Mesendoderm (in vitro differentiated cells): ENCODE measurements at places on chromosomes 1 and 21.
A peak's percentile ranks its signal among the peaks of the same experiment; 100 is the strongest.

DNA sequence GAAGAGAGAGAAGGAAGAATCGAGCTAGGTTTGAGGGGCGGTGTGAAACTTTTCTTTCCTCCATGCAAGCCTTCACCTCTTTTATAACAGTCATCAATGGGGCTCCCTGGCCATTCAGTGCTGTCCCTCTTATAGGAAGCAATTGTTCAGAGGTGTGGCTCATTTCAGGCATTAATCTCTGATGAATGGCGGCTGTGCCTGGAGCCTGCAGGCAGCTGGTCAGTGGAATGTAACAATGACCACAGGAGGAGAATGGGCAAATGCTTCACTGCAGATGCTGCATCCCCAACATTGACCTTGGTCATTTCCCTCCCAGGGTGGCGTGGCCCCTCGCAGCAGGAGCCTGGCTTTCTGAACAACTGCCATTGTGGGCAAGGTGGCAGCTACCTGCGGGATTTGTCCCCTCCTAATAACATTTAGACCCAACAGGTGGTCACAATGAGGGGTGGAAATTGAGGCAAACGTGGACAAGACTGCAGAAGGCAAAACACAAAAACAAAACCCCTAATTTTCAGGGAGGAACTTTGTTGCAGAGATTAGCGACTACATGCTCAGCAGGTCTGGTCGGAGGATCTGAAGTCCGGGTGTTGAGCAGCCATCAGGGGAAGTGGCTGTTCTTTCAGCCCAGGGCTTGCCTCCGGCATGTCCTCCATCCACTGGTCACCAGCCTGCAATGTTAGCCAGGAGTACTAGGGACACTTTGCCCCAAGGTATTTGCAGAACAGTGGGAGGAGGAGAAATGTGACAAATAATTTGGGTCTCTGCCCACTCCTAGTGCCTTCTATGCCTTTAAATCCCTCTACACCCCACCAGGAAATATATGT is 97.3 kb upstream of the PAXBP1 start:
- H3K27ac ChIP-seq = no peak overlapping the region
- H3K36me3 ChIP-seq = no peaks in the 10 kb centered on the region
- H3K27me3 ChIP-seq = no peaks in the 10 kb centered on the region
- DNase-seq = no peak

DNA sequence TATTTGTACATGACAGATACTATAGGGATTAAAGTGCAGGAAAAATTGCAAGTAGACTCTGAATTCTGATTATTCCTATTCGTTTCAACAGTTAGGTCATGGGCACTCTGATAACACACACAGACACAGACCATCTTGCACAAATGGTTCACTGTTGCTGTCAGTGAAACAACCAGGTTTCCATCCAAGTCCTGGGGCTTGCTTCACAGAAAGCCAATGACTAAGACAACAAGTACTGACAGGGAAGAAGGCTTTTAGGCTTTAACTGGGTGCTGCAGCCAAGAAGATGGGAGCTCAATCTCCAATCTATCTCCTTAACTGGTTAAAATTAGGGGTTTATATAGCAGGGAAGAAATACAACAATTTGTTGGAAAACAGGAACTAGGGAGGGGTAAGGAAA is 57.6 kb downstream of the RIMS3 start:
- H3K27me3 ChIP-seq = no peaks in the 10 kb centered on the region
- H3K27ac ChIP-seq = no peak overlapping the region
- no peak for DNase-seq
- no peaks in the 10 kb centered on the region for H3K36me3 ChIP-seq
- H3K4me1 ChIP-seq = no peaks in the 10 kb centered on the region

GRCh38 chr1:54803761-54804470 is 2.8 kb upstream of the TTC22 start:
- no peaks in the 10 kb centered on the region for H3K36me3 ChIP-seq
- no peaks in the 10 kb centered on the region for H3K4me1 ChIP-seq
- no peak overlapping the region for H3K27ac ChIP-seq
- no peak overlapping the region for H3K4me3 ChIP-seq
- no peak for DNase-seq

DNA sequence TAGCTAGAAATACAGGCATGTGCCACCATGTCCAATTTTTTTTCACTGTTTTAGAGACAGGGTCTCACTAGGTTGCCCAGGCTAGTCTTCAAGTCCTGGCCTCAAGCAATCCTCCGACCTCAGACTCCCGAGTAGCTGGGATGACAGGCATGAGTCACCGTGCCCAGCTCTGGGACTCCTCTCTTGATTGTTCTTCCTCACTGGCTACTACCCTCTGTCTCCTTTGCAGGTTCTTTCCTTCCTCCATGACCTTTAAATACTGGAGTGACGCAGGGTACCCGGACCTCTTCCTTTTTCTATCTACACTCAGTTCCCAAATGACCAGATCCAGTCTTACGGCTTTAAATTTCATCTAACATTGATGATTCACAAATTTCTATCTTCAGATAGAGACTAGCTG is 34.9 kb downstream of the ASH1L start:
- no peaks in the 10 kb centered on the region for H3K27me3 ChIP-seq
- H3K4me1 ChIP-seq = no peaks in the 10 kb centered on the region
- H3K36me3 ChIP-seq = no peaks in the 10 kb centered on the region
- no peak overlapping the region for H3K4me3 ChIP-seq
- no peak overlapping the region for H3K27ac ChIP-seq

DNA sequence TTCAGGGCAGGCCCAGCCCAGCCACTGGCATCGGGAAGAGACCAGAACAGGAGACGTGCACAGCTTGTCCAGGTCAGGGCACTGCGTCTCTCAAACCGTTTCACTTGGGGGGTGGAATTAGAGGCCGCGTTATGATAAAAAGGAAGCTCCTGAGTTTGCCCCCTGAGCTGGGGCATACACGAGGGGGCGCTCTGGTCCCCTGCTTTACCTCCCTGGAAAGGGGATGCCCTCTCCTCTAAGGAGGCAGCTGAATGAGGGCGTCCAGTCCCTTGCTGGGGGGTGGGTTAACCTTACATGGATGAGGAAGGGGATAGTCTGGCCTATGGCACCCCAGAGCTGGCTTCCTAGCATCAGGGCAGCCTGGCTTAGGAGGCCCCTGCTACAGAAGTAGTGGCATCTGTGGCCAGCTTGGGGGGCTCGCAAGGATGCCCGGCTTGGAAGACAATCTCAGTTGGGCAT is 2.3 kb downstream of the MYOG start:
- no peaks in the 10 kb centered on the region for H3K27me3 ChIP-seq
- H3K27ac ChIP-seq = no peak overlapping the region
- H3K36me3 ChIP-seq = no peaks in the 10 kb centered on the region
- H3K4me3 ChIP-seq = no peak overlapping the region
- H3K4me1 ChIP-seq = peaks cover 19% of the 10 kb centered on the region

GRCh38 chr1:117644696-117645311 is 39.0 kb downstream of the TENT5C start:
- no peak for DNase-seq
- H3K27me3 ChIP-seq = no peaks in the 10 kb centered on the region
- no peak overlapping the region for H3K4me3 ChIP-seq
- no peaks in the 10 kb centered on the region for H3K4me1 ChIP-seq
- H3K36me3 ChIP-seq = no peaks in the 10 kb centered on the region
- no peak overlapping the region for H3K27ac ChIP-seq

DNA sequence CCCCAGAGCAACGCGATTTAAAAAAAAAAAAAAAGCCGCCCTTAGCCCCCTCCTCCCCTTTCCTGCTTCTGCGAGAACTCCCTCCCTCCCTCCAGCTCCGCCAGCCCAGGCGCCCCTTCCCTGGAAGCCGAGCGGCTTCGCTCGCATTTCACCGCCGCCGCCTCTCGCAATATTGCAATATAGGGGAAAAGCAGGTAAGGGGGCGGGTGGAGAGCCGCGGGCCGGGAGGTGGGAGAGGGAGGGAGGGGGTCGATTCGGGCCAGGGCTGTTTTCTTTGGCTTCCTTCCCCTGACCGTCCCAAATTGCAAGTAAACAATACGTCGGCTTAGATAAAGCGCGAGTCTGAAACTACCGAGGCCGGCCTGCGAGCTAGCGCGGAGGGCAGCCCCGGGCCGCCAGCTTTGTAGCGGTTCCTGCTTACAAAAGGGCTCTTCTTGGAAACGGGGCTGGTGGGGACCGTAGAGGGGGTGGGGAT is 408 bp downstream of the LMO4 start:
- no peaks in the 10 kb centered on the region for H3K36me3 ChIP-seq
- H3K27me3 ChIP-seq = no peaks in the 10 kb centered on the region
- H3K4me3 ChIP-seq = peak overlapping the region; percentile 70
- H3K4me1 ChIP-seq = peaks cover 8% of the 10 kb centered on the region
- peak; percentile 77 for DNase-seq
- peak overlapping the region; percentile 97 for H3K27ac ChIP-seq

DNA sequence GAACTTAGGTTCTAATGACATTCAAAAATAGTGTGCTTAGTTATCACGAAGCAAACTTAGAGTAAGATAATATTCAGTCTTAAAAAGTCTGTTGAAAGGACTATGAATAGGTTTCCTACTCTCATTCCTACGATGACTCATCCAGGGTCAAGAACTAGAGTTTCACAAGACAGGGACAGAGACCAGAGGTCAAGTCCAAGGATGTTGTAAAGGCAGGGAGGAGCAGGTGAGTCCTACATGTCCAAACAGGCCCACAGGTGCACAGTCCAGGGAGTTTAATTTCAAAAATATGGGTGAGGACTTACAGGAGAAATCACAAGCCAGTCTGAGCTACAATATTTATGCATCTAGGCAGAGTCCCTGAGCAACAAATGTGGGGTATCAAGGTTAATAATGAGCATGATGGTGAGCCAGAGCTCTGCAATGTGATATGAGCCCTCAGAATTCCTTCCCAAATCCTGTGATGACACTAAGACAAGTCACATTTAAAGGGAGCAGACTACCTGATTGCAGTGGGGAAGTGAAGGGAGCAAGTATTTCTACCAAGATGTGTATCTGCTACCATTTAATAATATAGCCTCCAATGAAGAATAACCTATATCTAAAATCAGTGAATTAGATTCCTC is 100.0 kb upstream of the NRIP1 start:
- no peak overlapping the region for H3K4me3 ChIP-seq
- DNase-seq = no peak
- H3K4me1 ChIP-seq = no peaks in the 10 kb centered on the region

DNA sequence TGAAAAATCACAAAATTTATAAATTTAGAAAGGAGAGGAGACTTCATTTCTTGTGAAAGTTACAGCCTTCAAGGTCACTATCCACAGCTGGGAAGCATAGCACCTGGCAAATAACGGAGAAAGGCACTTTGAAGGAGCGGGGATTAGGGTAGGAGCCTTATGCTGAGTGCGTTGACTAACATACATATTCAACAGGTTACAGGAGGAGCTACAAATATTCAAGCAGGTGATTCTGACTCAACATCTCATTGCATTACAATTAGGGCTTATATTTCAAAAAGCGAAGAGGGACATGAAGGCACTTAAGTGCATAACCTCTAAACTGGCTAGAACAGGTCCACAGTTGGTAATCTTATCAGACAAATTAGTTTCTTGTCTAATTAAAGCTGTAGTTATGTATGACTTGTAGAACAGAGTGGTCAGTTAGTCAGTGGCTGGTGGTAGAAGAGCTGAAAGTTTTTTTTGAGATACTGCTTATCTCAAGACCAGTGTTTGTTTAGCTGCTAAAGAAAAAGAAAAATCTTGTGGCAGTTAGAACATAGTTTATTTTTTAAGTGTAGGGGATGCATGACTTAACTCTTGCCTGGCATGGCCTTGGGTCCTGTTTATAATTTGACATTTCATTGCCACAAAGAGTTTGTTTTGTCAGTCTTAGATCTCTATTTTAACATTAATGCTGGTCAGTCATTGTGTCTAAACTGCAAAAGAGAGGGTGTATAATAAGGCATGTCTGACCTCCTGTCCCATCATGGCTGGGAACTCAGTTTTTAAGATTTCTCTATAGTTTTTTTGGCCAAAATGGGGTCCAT is 311.5 kb downstream of the DUSP10 start:
- no peak for DNase-seq
- no peaks in the 10 kb centered on the region for H3K4me1 ChIP-seq
- H3K4me3 ChIP-seq = no peak overlapping the region
- no peaks in the 10 kb centered on the region for H3K36me3 ChIP-seq
- no peak overlapping the region for H3K27ac ChIP-seq

DNA sequence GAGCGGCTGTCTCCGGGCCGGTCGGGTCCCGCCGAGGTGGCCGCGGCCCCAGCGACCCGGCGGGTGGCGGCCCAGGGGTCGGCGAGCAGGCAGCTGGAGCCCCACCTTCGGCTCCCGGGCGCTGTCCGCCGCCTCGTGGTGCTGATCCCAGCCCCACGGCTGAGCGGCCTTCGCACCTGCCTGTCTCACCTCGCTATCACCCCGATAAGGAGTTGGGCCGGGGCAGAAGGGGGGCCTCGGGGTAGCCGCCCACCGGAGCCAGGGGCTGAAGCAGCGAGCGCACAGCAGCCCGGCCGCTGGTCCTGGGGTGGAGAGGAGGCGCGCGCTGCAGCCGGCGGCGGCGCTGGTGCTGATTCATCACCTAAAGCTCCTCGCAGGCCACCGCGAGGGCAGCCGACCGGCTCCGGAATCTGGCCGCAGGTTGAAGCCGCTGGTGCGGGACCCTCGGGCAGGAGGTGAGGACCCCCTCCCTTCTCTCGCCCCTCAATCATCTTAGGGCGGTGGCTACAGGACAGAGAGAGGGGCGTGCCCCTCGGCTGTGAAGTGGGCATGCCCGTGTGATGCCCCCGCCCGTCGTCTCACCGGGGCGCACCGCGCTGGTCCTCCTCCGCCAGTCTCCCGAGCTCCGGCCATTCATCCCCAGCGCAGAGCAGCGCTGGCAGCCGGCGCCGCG is 575 bp downstream of the TRIM67 start:
- H3K4me3 ChIP-seq = no peak overlapping the region
- H3K27ac ChIP-seq = no peak overlapping the region
- no peaks in the 10 kb centered on the region for H3K36me3 ChIP-seq
- peak; percentile 75 for DNase-seq
- peaks cover 41% of the 10 kb centered on the region for H3K27me3 ChIP-seq
- H3K4me1 ChIP-seq = no peaks in the 10 kb centered on the region

DNA sequence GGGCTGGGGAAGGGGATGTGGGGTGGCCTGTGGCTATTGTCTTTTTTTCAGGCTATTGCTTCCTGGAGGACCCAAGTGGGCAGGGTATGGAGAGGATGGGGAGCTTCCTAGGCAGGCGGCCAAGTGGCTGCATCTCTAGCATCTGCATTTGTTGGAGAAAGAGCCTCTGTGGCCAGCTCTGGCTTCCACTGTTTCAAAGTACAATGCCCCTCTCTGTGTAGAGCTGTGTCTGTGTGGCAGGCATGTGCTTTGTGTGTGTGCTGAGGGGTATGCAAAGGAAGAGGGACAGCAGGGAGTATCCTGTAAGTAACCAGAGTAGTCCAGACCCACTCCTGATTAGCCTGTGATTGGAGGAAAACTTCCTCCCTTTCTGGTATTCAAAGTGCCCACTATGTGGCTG is 40.6 kb downstream of the KCNA2 start:
- H3K36me3 ChIP-seq = no peaks in the 10 kb centered on the region
- peaks cover 5% of the 10 kb centered on the region for H3K4me1 ChIP-seq
- DNase-seq = peak; percentile 42
- H3K27me3 ChIP-seq = no peaks in the 10 kb centered on the region
- no peak overlapping the region for H3K4me3 ChIP-seq
- H3K27ac ChIP-seq = no peak overlapping the region

- H3K27me3 ChIP-seq = no peaks in the 10 kb centered on the region
- no peaks in the 10 kb centered on the region for H3K36me3 ChIP-seq
- DNase-seq = no peak
- no peak overlapping the region for H3K27ac ChIP-seq
Observed at GRCh38 chr1:178418284-178418955, 78.3 kb downstream of the CLEC20A start.
